LoVo (cell line): ENCODE measurements at places on chromosomes 13 and 19.
A peak's percentile ranks its signal among the peaks of the same experiment; 100 is the strongest.

GRCh38 chr19:18905513-18906236 lies 9.7 kb upstream of the CERS1 start:
- DNase-seq: no peak

- no peak for DNase-seq
Observed at GRCh38 chr13:35129500-35129899, 187.4 kb downstream of the NBEA start.

GRCh38 chr19:46226438-46226973 lies 3.0 kb upstream of the IGFL1 start:
- DNase-seq: no peak

DNA sequence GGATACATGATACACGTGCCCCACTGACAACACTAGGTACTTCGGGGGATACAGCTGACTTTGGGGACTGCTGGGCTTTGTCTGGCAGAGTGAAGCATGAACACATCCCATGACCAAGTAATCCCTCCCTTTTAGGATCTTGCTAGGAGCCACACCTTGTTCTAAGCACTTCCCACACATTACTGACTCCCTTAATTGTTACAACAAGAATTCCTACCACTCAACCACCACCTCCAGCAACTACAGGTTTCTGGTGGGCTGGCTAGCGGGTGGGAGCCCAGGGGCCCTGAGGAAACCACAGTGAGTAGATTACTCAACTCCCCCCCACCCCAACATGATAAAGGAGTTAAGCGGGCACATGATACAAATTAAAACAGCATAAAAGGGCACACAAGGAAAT lies 7.2 kb upstream of the SLC35E1 start:
- DNase-seq: no peak

DNA sequence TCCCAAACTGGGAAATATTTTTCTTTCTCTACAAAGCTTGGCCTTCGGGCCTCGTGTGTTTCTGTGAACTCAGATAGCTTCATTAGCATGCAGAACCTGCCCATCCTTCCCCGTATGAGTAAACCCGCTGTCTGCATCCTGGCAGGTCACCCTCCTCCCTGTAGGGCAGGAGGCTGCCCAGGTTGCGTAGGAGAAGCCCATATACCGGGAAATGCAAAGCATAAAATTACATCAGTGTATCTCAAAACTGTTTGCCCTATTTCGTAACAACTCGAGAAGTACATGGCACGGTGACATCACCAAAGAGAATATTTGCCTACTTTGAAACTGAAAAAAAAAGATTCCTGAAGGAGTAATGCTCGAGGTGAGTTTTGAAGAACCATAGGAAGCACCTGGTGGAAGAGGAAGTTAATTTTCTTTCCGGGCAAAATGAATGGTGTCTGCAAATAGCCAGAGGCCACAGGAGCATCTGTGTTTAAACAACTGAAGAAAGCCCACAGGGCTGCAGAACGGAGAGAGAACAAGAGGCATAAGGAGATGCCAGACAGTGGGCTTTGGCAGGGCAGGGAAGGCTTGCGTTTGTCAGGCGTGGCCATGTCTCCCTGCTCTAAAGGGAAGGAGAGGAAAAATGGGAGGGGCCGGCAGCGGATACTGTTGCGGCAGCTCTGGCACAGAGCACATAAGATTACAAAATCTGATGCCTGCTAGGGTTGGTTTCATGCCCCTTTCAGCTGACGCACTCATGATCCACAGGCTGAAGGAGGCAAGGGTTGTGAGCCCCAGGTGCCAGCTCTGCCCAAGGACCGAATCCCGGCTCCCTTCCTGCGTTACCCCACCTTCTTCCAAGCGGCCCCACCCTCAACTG lies 81.4 kb downstream of the IRS2 start:
- DNase-seq: no peak

DNA sequence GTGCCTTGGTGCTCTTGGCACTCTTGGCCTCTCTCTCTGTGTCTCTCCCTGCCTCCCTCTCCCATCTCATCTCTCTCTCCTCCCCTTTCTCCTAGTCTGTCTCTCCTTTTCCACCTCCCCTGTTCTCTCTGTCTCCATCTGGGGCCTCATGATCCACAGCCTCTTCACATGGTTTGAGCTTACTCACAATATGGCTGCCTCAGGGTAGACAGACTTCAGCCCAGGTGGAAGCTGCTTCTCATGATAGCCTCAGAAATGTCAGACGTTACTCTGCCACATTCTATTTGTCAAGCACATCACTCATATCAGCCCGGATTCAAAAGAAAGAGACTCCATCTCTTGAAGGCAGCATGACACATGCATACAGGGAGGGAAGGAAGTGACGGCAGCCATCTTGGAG lies 18.4 kb upstream of the S1PR4 start:
- DNase-seq: no peak

DNA sequence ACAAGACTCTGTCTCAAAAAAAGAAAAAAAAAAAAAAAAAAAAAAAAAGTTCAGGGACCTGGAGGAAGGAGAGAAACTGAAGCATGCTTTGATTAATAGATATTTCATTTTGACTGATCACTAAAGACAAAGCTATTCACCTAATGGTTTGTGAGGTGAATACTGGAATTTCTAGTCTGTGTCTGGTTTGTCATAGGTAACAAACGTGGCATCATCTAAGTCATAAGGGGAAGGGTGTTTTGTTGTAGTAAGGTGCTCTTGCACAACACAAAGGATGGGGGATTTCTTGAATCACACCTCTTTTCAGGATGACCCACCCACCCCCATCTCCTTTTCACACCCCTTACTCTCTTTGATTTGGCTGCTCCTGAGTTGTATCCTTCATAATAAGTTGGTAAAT lies 13.8 kb upstream of the ZNF69 start:
- no peak for DNase-seq

DNA sequence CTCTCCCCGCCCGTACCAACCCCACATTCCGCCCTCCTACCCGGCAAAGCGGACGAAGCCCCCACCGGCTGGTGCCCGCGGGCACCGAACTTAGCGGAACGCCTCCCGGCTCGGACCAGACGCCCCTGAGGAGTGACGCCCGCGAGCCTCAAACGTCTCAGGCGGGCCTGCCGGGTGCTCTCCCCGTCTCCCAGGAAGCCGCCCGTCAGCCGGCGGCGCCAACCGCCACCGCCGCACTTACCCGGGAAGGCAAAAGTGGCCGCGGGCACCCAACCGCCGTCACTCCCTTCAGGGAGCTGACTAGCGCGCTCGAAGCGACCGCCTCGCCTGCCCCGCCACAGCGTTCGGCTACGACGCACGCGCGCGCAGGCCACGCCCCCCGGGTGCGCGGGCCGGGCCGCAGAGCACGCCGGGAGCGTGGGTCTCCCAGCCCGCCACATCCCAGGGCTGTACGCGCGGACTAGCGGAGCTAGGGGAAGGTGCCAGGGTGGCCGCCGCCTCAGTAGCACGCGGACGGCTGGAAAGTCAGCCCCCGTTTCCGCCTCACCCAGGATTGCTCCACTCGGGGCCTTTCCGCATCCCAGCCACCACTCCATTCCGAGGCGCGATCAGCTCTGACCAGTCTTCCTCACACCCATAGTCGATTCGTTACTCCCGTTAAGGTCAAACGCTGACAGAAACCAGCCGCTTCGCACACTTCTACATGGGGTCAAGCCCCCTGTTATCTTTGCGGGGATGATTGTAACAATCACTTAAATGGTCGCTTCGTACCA lies at the start of gene TEX30:
TSS of gene TEX30 (minus strand) at position 346 of the 773 bp plus-strand sequence. CDS start 3,760 bp downstream, outside the sequence.
- DNase-seq: peak; percentile 88
